ENCODE measurements at places on chromosomes 5 and 9.

DNA sequence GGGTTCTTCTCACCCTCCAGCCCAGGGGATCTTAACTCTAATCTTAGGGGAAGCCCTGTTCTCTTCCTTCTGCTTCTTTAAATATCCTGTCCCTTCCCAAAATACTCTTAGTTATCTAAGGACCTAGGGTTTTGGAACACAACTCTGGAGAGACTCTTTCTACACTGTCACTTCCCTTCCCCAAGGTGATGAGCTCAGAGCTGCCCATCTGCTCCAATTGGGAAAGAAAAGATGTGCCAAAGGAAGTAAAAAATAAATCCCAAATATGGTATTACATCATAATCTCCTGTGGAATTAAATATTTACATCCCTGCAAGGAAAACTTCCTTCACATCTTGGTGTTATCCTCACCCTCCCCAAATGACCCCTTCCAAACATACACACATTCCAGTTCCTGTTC lies 291.2 kb downstream of the EPB41L4A start:
- no peak for DNase-seq

GRCh38 chr5:23072179-23072578 lies 219.0 kb upstream of the CDH12 start:
- no peak for DNase-seq

GRCh38 chr5:96093890-96094381 lies 132.3 kb upstream of the ELL2 start:
- peak; percentile 14 for DNase-seq

GRCh38 chr5:170117736-170118135 lies 12.0 kb downstream of the FOXI1 start:
- DNase-seq: no peak

GRCh38 chr9:85645909-85646627 lies 95.7 kb downstream of the AGTPBP1 start:
- no peak for DNase-seq

GRCh38 chr5:28404363-28405071 lies 1366.1 kb upstream of the CDH9 start:
- DNase-seq: no peak

- DNase-seq: no peak
Observed at GRCh38 chr9:2018162-2018643, 3.1 kb downstream of the SMARCA2 start.

GRCh38 chr5:173015598-173016455 lies 32.3 kb downstream of the ATP6V0E1 start:
- DNase-seq: no peak

DNA sequence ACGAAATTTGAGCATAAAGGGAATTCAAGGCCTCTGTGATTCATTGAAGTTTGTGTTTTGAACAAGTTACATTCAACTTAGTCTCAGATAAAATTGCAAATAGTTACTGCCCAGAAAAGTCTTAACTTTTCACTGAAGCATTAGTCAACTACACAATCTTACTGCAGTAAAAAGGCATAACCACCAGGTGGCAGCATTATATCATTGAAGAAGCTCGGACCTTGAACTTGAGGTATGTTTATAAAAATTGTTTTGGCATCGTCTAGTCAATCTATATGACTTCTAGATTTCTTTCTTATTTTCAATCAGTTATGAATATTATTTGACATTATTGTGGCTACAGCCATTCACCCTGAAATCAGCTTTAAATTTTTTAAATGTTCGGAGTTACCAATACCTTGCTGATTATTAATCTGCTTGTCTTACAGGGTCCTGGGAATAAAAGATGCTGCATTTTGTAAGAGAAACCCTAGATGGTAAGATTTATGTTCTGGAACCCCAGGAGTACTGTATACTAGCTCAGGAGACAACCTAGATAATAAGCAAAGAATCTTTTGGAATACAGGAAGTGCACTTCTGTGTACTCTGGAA lies 83.9 kb upstream of the GRAMD2B start:
- DNase-seq: peak; percentile 55

DNA sequence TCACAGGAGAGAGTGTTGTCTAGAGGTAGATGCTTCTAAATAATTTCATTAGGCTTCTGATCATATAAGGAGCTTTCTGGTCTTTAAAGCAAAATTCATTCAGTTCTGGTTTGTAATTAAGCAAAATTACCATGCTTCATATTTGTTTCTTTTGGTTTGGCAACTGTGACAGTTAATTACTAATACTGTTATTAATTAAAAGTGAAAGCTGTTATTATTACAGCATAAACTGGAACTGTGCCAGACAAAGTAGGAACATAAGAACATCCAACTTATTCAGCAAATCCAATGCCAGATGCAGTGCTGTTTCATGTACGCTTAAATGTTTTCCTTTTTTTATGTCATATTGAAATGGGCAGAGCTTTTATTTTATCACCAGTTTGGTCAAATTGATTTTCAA lies 70.4 kb upstream of the DAB2 start:
- DNase-seq: no peak

DNA sequence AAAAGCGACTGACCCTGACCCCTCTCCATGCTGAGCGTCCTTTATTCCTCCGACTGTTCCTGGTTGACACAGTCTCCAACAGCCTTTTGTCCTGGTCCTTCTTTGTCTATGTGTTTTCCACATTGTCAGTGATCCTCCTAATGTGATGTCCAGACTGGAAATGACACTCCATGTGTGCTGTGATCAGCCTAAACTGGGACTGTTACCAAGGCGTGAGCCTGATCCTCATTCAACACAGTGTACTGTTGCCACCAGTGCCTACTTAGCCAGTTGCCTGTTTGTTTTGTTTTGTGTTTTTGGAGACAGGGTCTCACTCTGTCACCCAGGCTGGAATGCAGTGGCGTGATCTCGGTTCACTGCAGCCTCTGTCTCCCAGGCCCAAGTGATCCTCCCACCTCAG lies 192.1 kb downstream of the GOLPH3 start:
- DNase-seq: no peak

DNA sequence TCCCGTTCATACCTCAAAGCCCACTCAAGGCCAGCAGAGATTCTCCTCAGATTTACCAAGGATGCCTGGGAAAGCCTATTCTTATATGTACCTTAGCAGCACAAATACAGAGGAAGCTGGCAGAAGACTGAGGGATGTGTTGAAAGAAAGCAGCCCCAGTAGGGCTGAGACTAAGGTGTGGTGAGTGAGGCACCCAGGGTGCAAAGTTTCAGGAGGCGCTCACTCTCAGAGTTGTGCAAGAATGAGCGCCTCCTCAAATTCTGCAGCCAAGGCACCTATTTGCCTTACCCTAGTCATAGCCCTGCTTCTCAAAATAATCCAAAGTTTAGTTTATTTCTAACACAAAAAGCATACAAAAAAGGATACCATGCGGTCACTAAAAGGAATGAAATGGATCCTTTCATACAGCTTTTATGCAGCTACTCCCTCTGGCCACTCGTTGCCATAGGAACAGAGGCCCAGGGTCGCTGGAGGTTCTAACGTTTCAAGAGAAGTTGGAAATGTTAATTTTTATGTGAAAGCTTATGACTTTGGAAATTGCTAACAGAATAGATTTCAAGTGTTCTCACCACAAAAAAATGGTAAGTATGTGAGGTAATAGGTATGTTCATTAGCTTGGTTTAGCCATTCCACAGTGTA lies 79.7 kb upstream of the SMIM23 start:
- no peak for DNase-seq

DNA sequence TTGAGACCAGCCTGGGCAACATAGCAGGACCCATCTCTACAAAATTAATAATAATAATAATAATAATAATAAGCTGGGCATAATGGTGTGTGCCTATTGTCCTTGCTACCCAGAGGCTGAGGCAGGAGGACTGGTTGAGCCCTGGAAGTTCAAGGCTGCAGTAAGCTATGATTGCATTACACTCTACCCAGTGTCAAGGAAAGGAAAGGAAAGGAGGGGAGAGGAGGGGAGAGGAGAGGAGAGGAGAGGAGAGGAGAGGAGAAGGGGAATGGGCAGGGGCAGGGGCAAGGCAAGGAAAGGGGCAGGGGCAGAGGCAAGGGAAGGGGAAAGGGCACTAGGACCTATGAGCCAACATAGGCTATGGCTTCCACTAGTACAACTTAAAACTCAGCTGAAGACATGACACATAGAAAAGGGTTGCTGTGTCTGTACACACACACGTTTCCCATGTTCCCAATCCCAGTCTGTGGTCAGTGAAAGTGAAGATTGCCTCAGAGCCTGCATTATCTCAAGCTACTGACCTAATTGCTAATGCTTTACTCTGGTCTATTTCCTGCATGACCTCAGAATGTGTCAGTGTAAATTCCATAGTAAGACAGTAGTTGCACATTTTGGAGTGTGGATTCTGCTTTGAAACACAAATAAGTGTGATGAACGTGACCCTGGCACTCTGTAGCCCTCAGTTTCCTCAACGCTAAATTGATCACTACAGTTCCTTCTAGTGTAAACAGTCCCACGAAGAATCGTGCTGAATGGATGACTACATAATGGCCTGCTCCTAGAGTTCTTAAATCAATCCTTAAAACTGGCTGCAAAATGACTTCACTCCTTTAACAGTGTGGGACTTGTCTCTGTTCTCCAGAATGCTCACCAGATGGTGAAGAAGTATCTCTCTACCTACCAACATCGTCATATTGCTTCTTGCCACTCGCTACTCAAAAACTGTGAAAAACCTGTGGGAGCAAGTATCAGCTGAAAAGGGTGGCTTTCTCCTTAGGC lies 497.0 kb downstream of the RAB3C start:
- no peak for DNase-seq

- DNase-seq: no peak
Observed at GRCh38 chr5:124876566-124876965, 130.1 kb upstream of the ZNF608 start.

GRCh38 chr9:75814667-75815066 lies 75.8 kb upstream of the PCSK5 start:
- DNase-seq: no peak

DNA sequence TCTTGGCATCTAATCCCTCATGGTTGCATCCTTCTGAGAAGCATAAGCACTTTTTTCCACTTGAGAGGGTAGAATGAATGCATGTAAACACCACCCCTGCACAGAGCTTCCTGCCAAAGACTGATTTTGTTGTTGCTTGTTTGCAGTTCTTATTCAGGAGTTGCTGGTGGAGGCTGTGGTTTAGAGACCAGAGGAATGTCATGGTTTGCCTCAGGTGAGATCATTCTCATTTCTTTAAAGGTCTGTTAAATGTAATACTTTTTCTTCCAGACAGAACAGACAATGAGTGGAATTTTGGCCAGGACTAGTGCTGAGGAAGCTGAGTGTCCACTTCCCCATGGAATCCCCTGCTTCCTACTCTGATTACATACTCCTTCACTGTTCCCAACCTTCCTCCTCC lies 3.2 kb upstream of the TNC start:
- no peak for DNase-seq

DNA sequence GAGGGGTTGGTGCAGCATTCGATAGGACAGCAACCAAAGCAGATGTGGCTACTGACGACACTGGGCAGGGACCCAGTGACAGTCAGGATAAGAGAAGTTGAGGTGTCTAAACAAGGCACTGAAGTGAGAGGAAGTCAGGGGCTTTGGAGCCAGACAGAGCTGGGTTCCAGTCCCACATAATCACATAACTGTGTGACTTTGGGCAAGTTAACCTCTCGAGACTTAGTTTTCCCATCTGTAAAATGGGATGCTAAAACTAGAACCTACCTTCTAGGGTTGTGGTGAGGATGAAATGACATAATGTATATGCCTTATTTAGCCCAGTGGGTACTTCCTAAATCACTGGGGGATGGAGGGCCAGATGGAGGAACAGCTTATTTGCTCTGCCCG lies 3.1 kb downstream of the ANGPTL2 start:
- no peak for DNase-seq

- peak; percentile 98 for DNase-seq
Observed at GRCh38 chr9:134365791-134366222, 39.6 kb downstream of the RXRA start.

- no peak for DNase-seq
Observed at GRCh38 chr5:170070556-170071412, 34.9 kb upstream of the FOXI1 start.

DNA sequence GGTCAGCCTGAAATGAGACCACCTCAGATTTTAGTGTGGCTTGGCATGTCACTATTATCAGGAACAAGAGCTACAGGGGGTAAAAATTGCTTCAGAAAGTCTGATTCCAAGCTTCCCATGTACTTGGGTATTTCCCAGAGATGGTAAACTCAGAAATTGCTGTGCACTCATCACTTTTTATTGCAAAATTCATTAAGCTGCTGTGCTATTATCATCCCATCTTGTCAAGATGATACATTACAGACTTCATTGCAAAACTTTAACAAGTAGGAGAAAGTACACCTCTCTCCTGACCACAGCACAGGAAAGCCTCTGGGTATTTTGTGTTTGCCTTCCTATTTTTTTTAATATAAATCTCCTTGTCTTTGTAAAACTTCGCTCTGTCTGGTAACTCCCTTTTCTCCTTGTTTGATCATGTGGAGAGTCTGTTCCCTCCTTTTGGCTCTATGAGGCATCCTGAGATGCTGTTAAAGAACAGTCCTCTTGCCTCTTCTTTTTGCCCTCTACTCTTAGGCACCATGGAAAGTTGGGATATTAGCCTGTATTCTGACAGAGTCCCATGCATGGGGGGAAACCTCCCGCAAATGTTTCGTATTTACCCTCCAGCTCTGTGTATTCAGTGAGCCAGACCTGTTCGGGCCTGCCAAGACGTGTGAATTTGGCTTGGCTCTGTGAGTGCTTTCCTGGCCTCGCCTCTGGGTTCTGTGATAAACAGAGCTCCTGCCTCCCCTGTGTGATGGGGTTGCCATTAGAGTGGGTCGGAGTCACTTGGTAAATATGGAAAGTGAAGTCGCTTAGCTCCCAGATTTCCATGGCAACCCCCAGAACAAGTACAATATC lies 260.7 kb downstream of the NR3C1 start:
- DNase-seq: peak; percentile 60

GRCh38 chr5:143758015-143758414 lies 53.9 kb upstream of the HMHB1 start:
- no peak for DNase-seq

DNA sequence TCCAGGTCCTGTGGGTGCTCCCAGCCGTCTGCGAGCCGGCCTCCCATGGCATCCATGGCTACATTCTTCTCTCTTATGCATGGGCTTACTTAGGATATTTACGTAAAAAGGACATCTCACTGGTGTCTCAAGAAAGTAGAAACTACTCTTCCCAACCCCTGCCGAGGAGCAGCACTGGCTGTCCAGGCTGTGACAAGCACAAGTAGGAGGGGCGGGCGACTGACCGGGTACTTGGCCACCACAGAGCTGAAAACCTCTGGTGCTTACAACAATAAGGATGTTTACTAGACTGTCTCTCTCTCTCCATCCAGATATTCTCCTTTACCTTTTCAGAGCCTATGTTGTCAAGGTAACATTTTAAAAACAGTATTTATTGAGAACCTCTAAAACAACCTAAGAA lies 56.3 kb upstream of the TBC1D9B start:
- DNase-seq: no peak

DNA sequence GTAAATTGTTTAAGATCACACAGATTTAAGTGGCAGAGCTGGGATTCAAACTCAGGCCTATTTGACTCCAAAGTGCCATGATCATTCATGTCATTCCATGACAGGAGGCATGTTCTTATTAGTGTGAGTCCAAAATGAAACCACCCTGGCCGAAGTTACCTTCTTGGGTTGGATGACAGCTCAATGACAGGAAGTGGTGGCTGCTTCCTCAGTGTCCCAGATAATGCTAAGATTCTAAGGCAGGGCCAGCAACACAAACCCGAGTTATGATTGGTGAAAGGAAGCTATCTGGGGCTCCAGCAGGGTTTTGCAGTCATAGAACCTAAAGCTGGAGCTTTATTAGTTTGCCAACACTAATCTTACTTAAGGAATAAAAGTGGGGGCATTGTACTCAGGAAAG lies 340.4 kb downstream of the SLIT3 start:
- DNase-seq: no peak

All from COR-L47 (cell line).